Hepatocyte (in vitro differentiated cells): ENCODE measurements at places on chromosomes 6 and 20. TPM values are rescaled to one million over a fixed set of nuclear protein-coding genes. Genes with fewer than 3 reads are reported as not detected.

The PACSIN1 gene
- total RNA-seq = 0.37 TPM in 1 of 2 replicates, not detected in the other

DNA sequence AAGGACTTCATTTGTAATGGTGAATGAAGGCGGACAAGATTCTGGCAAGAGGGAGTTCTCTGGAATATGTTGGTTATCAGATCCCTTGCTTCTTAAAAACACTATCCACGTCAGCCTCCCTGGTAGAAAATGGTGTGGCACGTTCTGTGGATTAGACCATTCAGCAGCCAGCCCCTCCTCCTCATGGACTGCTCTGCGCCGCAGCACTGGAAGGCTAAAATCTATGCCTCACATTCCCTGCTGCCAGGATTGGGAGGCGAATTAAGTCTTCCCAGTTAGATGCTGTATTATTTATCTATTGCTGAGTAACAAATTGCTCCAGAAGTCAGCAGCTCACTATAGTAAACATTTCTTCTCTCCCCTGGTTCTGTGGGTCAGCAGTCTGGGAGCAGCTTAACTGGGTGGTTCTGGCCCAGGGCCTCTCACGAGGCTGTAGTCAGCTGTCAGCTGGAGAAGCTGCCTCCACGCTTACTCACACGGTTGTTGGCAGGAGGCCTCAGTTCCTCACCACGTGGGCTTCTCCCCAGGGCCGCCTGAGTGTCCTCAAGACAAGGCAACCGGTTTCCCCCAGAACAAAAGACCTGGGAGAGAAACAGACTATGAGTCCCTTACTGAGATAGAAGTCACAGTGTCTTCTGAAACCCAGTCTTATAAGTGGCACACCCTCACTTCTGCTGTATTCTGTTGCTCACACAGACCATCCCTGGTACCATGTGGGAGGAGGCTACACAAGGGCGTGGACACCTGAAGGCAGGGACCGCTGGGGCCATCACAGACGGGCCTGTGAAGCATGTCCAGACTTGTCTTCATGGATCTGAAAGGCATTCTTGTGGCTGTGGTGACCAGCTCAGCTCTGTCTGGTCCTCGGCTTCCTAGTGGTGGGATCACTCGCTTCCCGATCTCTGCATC lies 101.0 kb downstream of the NRN1 start:
- no peak overlapping the region for H3K4me3 ChIP-seq
- no peaks in the 10 kb centered on the region for H3K36me3 ChIP-seq
- peak; percentile 28 for DNase-seq
- no peaks in the 10 kb centered on the region for H3K4me1 ChIP-seq

DNA sequence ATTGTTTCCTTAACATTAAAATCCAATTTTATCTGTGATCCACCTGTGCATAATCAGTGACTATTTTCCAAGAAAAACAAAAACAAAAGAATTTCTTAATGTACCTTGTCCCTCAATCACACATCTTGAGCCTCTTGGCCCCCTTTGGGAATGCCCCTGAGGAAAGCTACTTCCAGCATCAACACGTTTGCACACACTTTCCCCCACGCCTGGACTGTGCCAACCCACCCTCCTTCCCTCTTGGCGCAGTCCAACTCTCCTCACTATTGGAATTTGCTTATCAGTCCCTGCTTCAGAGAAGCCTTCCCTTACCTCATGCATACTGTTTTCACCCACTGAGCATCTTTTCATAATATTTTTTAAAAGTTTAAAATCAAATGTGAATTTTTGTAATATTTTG lies 389.4 kb upstream of the NRSN1 start:
- no peak for DNase-seq
- H3K27me3 ChIP-seq = no peaks in the 10 kb centered on the region
- H3K4me1 ChIP-seq = no peaks in the 10 kb centered on the region
- no peaks in the 10 kb centered on the region for H3K36me3 ChIP-seq
- no peak overlapping the region for H3K4me3 ChIP-seq

- no peaks in the 10 kb centered on the region for H3K4me1 ChIP-seq
- H3K27ac ChIP-seq = no peak overlapping the region
- no peaks in the 10 kb centered on the region for H3K36me3 ChIP-seq
Observed at GRCh38 chr20:36802326-36803222, 29.0 kb upstream of the DSN1 start.

DNA sequence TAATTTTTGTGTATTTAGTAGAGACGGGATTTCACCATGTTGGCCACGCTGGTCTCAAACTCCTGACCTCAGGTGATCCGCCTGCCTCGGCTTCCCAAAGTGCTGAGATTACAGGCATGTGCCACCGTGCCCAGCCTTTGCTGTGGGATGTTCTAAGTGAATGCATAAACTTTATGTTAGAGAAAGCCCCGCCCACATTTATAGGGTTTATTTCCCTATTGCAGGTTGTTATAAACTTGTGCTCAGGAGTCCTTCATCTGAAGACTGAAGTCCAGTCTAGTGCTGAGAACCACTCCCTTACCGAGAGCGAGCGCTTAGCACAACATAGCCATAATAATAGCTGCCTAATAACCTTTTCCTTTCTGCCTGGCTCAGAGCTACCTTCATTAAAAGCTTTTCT lies 75.4 kb upstream of the ZNF217 start:
- H3K27ac ChIP-seq = peak overlapping the region; percentile 75
- peak; percentile 59 for DNase-seq
- no peaks in the 10 kb centered on the region for H3K27me3 ChIP-seq
